ENCODE measurements at places on chromosomes 1 and 21.

- no peak for DNase-seq
Observed at GRCh38 chr1:38207275-38207674, 160.7 kb upstream of the POU3F1 start.

DNA sequence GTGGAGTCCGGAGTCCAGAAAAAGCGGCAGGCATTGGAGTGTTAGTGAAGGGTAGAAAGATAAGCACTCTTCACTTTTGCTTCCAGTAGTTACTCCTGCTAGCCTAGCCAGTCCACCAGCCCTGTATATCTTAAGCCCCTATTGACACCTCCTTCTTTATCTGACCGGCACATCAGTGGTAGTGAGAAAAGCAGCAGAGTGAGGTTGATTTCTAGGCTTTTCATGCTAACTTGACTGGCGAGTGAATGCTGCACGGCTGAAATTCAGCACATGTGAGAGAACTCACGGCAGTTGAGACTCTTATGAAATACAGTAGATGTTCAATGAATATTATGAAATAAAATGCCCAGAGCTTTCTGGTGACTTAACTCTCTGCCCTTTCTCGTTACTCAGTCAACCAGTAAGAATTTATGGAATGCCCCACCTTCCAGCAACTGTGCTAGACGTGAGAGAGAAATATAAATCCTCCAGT is 128.2 kb downstream of the CACHD1 start:
- DNase-seq = no peak

DNA sequence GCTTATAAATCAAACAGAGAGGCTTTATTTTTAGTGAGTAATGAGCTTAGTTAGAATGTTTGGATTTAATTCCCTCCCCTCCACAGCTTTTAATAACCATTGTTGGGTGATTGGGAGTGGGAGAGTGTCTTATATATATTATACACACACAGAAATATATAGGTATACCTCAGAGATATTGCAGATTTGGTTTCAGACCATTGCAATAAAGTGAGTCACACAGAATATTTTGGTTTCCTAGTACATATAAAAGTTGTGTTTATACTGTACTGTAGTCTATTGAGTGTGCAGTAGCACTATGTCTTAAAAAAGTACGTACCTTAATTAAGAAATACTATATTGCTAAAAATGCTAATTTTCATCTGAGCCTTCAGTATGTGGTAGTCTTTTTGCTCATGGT is 44.4 kb downstream of the RPS6KC1 start:
- DNase-seq = no peak

DNA sequence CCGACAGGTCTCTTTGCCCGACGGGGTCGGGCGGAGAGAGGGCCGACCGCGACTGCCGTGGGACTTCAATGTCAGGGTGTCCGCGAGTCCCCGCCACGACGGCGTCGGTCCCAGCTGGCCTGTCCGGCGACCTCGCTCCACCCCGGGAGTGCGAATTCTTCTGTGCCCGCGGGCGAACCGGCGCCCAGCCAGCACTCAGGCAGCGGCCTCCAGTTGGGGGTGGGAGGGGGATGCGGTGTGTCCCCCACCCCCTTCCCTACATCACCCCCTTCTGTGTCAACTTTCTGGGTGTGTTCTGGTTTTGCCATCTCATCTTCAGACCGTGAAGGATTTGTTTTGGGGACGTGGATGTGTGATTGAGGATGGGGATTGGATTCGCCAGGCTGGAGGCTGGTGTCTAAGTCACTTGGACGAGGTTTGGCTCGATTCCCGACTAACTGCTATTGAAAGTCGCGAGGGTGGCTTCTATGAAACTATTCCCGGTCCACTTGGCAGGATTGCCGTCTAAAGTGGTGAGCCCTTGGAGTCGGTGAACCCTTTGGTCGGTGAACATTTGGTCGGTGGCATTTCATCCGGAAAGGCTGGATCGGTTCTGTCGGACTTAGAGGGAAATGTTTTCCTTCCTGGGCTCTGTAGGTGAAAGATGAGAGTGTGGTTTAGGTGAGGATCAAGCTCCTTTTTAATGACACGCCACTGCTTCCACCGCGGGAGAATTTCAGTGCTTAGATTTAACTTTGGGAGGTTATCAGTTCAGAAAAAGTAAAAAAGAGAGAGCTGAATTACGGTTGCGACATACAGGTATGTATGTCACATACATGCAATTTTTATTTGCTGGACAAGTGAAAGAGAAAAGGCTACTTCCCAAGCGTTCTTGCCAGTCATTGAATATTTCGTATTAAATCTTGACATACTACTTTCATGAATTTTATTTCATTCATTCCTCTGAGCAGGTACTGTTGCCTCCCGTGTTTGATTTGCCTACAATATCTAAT is 771 bp downstream of the ABCD3 start:
- peak; percentile 62 for DNase-seq

DNA sequence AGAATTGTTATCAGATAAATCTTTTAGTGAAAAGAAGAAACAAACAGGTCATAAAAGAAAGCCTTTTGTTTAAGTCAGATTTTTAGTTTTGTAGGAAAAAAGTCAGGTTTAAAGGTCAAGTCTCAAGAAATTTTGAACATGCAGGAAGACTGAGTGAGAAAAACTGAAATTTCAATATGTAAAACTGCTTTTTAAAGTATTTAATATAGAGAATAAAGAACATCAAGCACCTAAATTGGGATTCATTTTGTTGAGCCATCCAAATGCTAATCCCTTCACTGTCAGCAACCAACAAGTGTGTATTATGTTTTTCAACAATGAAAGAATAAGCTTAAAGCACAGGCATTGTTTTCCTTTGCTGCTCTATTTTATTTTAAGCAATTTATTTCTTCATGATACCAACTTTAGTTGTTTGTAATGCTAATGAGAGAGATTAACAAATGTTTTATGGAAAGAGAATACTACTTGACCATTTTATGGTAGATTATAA is 114.9 kb upstream of the SERTAD4 start:
- DNase-seq = no peak

DNA sequence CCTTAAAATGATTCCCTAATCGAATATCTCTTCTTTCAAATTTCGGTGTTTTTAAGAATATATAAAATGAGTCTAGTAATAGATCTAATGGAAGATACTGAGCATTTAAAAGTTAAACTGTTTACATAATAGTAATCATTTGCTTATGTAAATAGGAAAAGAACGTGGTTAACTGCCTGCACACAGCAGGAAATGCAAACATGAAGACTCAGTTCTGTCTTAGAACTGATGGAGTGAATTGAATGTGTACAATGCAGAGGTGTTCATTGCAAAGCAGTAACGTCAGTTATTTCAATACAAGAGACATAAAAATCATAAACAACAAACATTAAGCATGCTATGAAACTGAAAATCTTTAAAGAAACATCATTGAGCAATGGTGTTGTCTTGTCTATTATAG is 359.4 kb upstream of the ADAMTS5 start:
- no peak for DNase-seq

- DNase-seq = no peak
Observed at GRCh38 chr1:73635021-73635420, 563.0 kb downstream of the LRRIQ3 start.

DNA sequence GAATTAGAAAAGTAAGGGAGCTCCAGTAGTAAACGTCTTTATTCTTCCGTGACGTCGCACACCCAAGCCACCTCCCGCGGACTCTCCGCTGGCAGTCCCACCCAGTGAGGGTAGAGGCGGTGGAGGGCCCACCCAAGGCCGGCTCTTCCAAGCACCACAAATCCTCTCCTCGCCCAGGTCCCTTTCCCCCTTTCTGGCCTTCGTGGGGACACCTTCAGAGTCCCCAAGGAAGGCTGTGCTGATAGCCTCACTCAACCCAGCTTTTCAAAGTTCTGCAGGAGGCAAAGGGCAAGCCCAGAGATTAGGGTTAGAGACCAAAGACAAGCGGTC is 349 bp upstream of the GPN2 start:
- no peak for DNase-seq

DNA sequence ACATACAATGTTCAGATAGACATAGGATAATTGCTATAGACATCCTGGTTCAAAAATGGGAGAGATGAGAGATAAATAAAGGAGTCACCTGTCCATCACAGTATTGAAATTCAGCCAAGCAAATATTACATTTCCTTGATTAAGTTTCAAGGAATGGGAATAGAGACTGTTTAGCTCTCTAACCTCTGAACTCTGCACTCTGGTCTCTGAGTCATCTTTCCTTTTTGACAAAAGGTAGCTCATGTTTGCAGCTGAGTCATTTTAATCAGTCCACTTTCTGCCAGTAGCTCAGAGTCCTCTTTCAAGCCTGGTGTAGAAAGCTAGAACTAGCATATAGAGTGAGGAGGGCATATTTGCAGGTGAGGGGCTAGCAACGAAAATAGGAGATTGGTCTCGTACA is 51.4 kb upstream of the GJA8 start:
- no peak for DNase-seq

- no peak for DNase-seq
Observed at GRCh38 chr1:231678011-231678432, 51.4 kb downstream of the DISC1 start.

DNA sequence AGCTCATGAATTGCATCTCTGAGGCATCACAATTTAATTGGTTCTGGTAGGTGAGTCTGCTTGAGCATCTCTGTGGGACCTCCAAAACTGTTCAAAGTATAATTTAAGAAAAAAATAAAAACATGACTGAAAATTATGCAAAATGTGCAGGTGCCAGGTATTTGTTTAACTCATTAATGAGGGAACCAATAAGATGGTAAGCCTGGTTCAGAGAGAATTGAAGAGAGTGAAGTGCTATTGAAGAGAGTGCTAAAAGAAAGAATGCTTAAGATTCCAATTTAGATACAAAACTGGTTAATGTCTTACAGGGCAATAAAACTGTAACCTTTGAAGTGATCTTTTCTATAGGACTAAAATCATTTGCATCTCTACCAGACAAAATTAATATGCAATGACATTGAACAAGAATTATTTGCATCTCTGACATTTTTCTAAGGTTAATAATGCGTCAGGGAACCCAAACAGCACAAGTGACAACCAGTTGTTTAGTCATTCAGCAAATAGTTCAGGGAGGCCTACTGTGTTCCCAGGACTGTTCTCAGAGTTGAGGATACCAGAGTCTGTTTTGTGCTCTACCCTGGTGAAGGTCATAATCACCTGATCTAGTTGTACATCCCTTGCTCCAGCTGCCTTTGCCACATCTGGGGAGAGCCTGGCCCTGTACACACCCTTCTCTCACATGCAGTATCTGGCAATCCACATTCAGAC is 183.5 kb downstream of the PATJ start:
- no peak for DNase-seq

DNA sequence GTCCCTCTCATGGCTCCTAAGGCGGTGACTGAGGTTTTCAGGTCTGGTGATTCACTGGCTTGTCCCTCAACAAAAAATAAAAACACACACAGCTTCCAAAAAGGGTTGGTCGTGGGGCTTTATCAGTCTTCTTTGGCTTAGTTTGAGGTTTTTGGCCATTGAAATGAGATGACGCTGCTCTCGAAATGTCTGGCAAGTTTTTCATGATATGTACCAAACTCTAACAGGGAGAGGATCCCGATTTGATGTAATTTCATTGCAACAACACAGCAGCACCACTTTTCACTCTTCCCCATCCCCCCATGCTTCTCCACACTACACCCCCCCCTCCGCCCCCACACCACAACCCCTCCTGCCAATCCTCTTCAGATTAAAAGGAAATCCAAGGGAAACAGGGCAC is 187.1 kb upstream of the NFIA start:
- DNase-seq = no peak

- DNase-seq = no peak
Observed at GRCh38 chr1:38814984-38815464, 44.5 kb downstream of the RRAGC start.

DNA sequence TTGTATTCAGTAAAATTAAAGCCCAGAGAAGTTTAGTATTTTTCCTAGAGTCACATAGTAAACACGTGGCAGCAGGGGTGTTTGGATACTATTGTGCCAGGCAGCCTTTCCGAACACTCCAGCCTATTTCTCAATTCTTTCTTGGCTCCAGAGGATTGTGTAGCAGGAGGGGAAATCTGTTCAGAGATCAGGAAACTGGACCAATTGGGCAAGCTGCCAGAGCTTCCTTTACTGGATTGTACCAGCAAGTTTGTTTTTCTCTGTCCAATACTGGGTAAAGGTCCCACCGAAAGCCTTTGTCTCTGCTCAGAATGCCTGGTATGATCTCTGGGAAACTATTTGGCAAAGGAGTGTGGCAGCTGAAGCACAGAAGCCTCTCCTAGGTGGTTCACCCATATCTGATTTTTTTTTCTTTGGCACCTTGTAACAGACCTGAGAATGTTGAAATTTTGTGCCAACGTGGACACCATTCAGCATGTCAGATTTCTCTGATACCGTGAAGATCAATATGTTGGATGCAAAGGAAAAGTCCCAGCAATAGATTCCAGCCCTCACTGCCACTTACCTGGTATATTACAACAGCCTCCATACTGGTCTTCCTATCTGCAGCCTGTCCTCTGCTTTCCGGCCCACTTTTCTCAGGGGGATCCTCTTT is 126.2 kb downstream of the FGGY start:
- DNase-seq = no peak

DNA sequence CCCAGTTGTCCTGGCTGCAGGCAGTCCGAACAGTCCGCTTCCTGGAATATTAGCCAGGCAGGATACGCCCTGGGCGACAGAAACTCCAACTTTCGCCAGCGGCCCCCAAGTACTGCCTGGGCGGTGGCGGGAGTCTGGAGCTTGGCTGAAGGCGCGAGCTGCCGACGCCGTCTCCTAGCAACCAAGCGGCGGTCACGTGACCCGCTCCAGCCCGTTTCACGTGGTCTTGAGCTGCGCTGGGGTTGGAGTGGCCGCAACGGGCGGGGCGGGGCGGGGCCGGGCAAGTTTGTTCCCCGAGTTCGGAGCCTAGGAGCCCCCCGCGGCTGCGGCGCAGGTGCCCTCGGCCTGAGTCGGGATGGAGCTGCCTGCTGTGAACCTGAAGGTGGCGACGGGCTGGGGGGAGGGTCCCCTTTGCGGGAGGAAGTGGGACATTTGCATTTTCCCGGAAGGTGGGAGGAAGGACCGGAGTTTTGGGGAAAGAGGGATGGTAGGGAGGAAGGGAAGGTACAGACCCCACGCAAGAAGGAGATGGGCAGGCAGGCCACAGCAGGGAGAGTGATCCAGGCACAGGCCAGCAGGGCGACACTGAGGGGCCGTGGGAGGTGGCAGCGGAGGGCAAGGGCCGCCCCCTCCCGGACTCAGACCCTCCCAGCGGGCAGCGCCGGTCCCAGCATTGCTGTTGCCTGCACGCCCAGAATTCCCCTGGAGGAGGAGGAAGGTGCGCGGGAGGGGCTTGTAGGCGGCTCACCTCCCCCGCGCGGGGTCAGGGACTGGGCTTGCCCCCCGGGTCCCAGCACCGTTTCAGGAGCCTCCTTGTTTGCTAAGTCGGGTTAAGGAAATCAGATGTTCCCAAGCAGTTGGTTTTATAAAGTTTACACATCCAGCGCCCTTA is at the start of gene AGTRAP:
Gene AGTRAP (plus strand): TSS at position 283 of the 892 bp plus-strand sequence. CDS start 73 bp downstream, at position 356.
- DNase-seq = peak; percentile 86

DNA sequence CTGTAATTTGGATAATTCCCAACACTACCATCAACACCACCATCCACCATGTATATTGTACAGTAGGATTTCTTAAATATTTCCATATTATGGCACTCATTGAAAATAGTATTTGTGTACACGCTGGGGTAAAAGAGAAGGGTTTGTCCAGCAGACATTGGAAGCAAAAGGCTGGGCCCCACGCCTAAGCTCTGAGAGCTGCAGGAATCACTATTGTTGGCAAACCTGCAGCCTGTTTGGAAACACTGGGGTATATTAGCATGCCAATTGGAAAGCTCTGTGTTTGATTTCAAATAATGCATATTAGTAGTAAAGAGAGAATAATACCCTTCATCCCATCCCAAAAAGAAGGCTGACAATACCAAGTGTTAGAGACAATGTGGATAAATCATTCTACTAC is 81.5 kb upstream of the DPYD start:
- DNase-seq = no peak

- no peak for DNase-seq
Observed at GRCh38 chr1:63984930-63985290, 211.1 kb downstream of the ROR1 start.
